ENCODE measurements at places on chromosomes 2 and 18. TPM values are rescaled to one million over a fixed set of nuclear protein-coding genes. Genes with fewer than 3 reads are reported as not detected.

GRCh38 chr2:195672674-195673073 is 15.6 kb downstream of the SLC39A10 start:
- DNase-seq, result no peak

DNA sequence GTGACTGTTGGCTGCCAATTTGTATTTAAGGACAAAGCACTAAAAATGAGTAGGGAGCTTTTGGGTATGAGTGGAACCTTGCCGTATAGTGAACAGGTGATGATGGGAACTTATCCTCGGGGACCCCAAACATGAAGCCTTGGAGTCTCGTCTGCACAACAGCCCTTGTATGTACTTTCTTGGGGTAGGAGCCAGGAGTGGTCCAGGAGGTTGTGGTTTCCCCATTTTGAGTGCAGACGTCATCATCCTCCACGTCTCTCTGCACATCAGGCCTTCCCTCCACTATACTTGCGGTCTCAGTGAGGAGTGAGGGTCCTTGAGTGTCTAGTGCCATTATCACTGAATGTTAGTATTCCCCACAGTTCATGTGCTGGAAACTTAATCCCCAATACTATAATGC is 101.5 kb upstream of the HS6ST1 start:
- peak; percentile 3 for DNase-seq

GRCh38 chr2:960061-960736 is 9.6 kb downstream of the SNTG2 start:
- DNase-seq, result no peak

ZBTB14 gene
- 26.4 TPM for total RNA-seq

DNA sequence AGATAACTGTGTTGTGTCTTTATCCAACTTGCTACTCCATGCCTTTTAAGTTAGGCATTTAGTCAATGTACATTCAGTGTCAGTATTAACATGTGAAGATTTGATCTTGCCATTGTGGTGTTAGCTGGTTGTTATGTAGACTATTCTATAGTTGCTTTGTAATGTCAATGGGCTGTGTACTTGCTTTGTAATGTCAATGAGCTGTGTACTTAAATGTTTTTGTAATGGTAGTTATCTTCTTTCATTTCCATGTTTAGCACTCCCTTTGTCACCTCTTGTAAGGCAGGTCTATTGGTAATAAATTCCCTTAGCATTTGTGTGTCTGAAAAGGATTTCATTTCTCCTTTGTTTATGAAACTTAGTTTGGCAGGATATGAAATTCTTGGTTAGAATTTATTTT is 53.4 kb downstream of the MC4R start:
- DNase-seq, result no peak

DNA sequence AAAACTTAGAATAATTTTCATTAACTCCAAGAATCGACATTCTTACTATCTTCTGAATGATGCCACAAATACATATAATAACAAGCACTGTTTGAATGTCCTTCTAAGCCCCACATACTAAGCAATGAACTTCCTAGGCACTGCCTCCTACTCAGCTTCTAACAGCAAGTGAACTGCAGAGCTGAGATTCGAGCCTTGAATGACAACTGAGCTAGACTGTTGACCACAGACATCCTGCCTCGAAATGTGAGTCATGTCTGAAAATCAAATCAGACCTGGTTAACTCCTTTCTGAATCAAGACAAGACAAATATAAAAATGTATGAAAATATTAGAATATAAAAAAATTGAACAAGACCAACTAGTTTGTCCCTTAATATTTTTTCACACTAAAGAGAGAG is 108.1 kb downstream of the MYT1L start:
- no peak for DNase-seq

- no peak for DNase-seq
Measured at GRCh38 chr2:17661460-17661859, 92.2 kb downstream of the SMC6 start.

PDE1A gene
- total RNA-seq, result not detected

C1QL2 gene
- not detected for total RNA-seq

Measured in naive thymus-derived CD4-positive, alpha-beta T cell (primary cell).